ENCODE measurements at places on chromosomes 2 and 18.

DNA sequence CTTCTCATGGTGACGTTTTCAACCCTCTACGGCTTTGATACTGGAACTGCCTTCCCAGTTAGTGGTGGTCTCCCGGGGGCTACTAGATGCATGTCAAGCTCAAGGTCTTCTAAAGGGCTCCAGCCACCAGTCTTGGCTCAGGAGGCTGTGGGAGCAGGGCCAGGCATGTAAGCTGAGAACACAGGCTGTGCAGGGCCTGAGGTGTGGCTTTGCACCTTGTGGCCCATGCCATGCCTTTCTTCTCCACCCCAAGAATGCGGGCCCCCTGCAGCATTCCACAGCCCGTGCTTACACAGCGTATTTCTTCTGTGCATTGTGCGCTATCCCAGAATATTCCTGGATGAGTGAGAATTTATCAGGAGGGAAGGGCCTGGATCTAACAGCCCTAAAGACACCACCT lies 144.9 kb downstream of the SEPTIN10 start:
- no peak for DNase-seq

GRCh38 chr2:26059542-26059941 lies 25.7 kb downstream of the RAB10 start:
- DNase-seq, result no peak

- DNase-seq, result no peak
Measured at GRCh38 chr18:70183441-70183840, 22.0 kb downstream of the RTTN start.

- DNase-seq, result no peak
Measured at GRCh38 chr2:190365499-190366204, 22.3 kb downstream of the INPP1 start.

- no peak for DNase-seq
Measured at GRCh38 chr2:105455488-105456003, 56.7 kb upstream of the FHL2 start.

GRCh38 chr2:229511524-229511923 lies 202.8 kb downstream of the DNER start:
- DNase-seq, result no peak

- DNase-seq, result no peak
Measured at GRCh38 chr2:190466819-190467446, 58.8 kb downstream of the MFSD6 start.

GRCh38 chr18:74315464-74316256 lies at the start of gene C18orf63:
Gene C18orf63, plus strand, starts transcription at chr18:74315839. Its CDS starts 2,027 bp downstream, at chr18:74317866.
- DNase-seq, result no peak

- no peak for DNase-seq
Measured at GRCh38 chr2:100752628-100753333, 67.2 kb upstream of the NPAS2 start.

GRCh38 chr2:165070076-165070475 lies 114.8 kb upstream of the SLC38A11 start:
- DNase-seq, result peak; percentile 25

GRCh38 chr2:214006601-214007000 lies 404.3 kb upstream of the VWC2L start:
- no peak for DNase-seq

DNA sequence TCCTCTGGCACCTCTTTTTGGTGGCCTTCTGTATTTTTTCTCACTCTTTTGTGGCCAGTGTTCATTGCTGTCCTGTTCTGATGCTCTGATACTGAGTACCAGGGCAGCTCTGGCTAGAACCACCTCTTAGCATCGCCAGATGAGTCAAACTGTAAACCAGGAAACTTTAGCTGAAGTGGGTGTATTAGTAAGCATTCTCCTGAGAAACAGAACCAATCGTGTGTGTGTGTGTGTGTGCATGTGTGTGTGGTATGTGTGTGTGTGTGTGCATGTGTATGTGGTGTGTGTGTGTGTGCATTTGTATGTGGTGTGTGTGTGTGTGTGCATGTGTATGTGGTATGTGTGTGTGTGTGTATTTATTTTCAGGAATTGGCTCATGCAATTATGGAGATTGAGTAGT lies 166.3 kb upstream of the SKOR2 start:
- no peak for DNase-seq

- no peak for DNase-seq
Measured at GRCh38 chr2:221429741-221430491, 142.2 kb downstream of the EPHA4 start.

DNA sequence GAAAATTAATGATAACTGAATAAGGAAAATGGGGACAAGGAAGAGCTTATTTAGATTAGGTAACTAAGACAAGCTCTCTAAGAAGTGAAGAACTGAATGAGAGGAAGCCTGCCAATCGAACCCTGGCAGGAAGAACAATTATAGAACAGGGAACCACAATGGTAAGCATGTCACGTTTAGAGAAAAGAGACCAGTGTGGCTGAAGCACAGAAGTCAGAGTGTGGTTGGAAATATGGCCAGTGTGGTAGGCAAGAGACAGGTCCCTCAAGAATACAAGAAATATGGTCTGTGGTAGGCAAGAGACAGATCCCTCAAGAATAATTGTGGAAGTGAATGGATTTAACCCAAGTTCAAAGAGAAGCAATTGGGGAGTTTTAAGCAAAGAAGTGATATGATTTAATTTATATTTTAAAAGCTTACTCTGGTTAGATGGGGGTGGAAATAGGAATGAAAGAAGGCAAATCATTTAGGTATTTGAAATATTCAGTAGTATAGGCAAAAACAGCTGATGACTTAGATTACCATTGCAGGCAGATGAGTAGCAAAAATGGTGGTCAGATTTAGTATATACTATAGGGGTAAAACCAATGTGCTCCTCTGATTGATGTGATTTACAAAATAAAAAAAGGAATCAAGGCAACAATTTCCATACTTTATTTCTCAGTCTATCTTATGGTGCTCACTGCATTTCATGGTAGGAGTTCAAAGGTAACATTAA lies 38.8 kb upstream of the ERMN start:
- DNase-seq, result no peak

DNA sequence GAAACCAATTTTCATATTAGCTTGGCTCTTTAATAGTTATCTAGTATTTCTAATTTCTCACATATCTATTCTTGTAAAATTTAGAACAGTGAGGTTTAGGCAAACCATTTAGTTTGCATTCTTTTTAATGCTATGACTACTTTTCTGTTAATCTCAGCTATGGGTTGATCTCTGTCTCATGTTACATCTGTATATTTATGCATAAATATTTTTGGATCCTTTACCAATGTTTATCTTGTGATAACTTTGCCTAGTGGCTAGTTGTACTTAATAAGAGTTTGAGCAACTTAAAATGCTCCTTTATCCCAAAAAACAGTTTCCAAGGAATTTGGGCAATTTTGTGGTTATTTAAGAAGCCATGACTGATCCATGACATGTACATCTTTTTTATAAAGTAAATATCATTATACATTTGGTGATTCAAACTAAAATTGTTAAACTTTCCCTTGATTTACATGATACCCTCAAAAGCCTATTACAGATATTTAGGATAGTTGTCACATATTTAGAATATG lies 86.3 kb downstream of the R3HDM1 start:
- no peak for DNase-seq

- DNase-seq, result no peak
Measured at GRCh38 chr2:197307933-197308521, 2.6 kb downstream of the ANKRD44 start.

- no peak for DNase-seq
Measured at GRCh38 chr2:85178980-85179411, 45.8 kb downstream of the TCF7L1 start.

DNA sequence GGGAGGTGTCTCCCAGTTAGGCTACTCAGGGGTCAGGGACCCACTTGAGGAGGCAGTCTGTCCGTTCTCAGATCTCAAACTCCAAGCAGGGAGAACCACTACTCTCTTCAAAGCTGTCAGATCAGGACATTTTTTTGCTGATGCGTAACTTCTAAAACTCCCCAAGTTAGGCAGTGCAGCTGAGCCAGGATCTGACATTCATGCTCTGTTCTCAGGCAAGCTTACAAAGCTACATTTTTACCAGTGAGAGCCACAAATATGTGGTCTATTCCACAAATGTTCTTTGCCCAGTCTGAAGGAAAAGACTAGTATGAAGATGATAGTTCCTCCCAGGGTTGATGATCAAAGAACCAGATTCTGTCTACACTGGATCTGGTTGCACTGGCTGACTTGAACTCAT lies 184.1 kb downstream of the MTCL1 start:
- no peak for DNase-seq

DNA sequence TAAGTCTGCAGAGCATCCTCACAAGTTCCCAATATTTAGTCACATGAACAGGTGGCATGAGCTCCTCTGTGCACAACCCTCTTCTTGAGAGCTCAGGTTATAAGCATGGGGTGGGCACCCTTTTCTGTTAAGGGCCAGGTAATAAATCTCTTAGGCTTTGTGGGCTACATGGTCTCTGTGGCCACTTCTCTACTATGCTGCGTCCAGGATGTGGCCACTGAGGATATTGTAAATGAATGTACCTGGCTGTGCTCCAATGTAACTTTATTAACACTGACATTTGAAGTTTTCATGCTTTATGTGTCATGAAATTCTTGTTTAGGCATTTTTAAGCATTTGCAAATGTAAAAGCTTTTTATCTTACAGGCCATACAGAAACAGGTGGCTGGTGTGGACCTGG lies 116.8 kb upstream of the ST6GAL2 start:
- DNase-seq, result no peak

- no peak for DNase-seq
Measured at GRCh38 chr18:9516437-9517064, 41.2 kb downstream of the RALBP1 start.

GRCh38 chr2:9739531-9739964 lies 103.7 kb upstream of the TAF1B start:
- DNase-seq, result no peak

DNA sequence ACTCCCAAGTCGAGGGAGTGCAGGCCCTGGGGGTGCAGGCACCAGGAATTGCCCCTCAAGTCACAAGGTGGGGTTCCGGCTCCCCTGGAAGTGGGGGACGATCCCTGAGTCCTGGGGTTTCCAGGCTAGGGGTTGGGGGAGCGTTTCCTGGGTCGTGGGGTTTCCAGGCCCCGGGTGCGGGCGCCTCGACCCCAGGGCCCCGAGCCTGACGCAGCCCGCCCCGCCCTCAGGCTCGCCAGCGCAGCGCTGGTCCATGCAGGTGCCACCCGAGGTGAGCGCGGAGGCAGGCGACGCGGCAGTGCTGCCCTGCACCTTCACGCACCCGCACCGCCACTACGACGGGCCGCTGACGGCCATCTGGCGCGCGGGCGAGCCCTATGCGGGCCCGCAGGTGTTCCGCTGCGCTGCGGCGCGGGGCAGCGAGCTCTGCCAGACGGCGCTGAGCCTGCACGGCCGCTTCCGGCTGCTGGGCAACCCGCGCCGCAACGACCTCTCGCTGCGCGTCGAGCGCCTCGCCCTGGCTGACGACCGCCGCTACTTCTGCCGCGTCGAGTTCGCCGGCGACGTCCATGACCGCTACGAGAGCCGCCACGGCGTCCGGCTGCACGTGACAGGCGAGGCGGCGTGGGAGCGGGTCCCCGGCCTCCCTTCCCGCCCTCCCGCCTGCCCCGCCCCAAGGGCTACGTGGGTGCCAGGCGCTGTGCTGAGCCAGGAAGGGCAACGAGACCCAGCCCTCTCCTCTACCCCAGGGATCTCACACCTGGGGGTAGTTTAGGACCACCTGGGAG lies 12.0 kb downstream of the SIGLEC15 start:
- DNase-seq, result peak; percentile 23

DNA sequence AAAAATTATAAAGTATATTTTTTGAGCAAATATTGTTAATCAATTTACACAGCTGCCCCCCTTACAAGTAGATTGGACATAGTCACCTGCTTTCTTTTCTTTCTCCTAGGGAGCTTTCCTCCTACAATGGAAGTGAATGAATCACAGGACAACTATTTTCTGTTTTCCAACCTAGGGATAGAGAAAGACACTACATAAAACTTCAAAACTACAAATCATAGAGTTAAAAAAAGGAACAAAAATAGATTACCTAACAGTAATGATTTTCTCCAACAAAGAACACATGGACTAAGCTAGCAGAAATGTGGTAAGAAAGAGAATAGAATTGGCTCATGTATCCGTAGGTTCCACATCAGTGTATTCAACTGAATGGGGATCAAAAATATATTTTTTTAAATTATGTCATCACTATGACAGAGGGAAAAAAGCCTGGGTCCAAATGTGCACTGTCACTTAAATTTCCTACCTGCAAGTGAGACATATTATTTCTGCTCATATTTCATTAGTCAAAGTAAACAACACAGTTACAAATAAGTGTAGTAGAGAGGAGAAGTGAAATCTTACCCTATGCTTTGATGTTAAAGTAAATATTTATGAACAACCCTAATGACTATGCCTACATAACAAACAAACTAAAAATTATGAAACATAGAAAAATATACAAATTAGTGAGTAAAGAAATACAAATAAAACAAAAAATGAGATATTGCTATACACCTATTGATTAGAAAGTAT lies 756.7 kb downstream of the SOCS6 start:
- DNase-seq, result no peak

- no peak for DNase-seq
Measured at GRCh38 chr2:169877398-169877797, 50.1 kb downstream of the UBR3 start.

DNA sequence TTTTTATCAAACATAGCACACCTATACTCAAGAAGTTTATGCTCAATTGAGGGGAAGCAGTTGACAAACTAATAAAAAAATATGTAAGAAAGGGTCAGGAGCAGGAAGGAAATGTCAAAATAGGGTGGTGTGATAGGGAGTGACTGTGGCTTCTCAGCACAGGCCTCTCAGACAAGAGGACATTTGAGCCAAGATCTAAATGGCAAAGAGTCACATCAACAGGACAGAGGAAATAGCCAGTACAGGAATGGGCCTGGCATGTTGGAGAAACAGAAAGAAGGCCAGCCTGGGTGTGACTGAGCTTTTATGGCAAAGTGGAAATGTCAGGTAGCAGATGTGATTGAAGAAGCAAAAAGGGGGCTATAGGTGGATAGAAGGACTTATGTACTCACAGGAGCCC lies 117.0 kb downstream of the CCDC148 start:
- DNase-seq, result no peak

DNA sequence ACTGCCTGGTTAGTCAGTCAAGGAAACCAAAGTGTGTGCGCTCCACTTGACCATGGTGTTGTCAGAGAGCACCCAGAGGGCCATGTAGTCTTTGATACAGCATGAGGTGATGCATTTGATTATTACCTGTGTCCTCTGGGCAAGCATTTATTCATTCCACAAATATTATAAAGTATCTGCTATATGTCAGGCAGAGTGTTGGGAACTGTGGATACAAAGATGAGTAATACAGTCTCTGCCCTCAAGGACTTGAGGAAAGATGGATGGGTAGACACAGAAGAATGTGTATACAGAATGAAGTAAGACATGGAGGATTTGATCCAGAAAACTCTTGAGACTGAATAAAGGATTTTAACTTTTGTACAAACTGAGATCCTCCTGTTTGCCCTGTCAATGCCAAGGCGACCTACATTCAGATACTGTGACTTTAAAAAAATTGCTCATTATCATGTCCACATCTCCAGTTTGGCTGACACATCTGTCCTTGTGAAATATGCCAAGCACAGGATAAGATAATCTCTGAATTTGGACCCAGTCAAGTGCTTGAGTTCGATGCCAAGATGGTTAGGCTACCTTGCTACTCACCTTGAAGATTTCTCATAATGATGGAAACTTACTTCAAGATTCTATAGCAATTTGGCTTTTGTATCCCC lies 50.8 kb downstream of the ACYP2 start:
- DNase-seq, result no peak

- no peak for DNase-seq
Measured at GRCh38 chr2:44844651-44845270, 96.7 kb upstream of the SIX3 start.

Data from iPS DF 19.7 (cell line).